Retinal pigment epithelial cell (primary cell): ENCODE measurements at places on chromosomes 16 and 17.

- no peak for DNase-seq
Observed at GRCh38 chr16:1044460-1045309, 27.9 kb upstream of the SSTR5 start.

DNA sequence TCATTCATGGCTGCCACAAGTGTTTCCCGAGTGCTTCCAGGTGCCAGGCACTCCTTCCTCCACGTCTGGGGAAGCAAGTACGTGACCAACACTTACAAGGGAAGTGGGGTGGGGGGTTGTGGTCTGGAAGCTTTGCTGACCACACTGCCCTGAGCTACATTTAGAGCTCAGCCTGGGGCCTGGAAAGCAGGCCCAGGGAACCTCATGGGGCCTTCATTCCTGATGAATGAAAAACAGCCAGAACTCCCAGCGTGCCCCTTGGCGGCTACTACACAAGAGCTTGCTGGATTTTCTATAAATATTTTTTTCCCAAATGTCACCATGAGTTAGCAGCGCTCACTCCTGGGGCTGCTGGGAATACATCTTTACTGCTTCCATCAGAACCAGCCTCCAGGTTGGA, 73.3 kb downstream of the ABCC12 start:
- DNase-seq, result no peak

DNA sequence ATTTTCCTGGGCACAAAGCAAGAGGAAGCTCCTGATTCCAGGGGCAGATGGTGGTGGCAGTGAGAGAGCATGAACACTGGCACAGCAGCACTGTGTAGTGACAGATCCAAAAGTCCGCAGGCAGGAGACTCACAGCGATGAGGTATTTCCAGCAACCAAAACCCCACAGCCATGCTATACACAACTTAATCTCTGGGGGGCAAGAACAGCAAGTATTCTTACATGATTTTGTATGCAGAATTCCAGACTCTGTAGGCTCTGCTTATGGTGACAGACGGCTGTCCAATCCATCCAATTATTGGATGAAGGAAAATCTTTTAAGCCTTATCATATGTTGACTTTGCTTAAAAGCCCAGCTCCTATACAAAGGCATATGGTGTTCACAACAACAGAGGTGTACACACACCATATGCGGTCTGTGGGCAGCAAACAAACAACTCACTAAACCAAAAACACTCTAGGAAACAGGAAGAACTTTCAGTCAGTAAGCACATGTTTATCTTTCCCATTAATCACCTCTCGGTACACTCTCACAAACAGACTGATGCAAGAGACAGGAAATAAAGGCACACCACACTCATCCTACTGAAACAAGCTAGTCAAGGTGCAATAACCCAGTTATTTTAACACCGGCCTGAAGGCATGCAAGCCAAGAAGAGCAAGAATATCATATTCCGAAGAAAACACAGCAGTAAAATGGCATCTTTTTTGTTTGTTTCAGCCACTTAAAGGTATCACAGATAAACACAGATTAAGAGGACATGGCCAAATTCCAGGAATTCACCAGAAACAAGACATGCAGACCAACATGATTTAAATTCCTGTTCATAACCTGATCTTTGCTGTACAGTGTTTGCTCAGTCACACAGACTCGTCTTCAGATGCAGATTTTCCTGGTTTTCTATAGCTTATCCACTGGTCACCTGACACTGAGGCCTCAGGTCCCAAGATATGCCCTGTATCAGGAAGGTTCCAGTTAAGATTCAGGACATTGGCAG, 47.8 kb downstream of the ERN1 start:
- DNase-seq, result no peak

- no peak for DNase-seq
Observed at GRCh38 chr17:62587554-62587953, 39.9 kb upstream of the MRC2 start.

- no peak for DNase-seq
Observed at GRCh38 chr17:15480204-15480603, 12.8 kb upstream of the CDRT4 start.

DNA sequence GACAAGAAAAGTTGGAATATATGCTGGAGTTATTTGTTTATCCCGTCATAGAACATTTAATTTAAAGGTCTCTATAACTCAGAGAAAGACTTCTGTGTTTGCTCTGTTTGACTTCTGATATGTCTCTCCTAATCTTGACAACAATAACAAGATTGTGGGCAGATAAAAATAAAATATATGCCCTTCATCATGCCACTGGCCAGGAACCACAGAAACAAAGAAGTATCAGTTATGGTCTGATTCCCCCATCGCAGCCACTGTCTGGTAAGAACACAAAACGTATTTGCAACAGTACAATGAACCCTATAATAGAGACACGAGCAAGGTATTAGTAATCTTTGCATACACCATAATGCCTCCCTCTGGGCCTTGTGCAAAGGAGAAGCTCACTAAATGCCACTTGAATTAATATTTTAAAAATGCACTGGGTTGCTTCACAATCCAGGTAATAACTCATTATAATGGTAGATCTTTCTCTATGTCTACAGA, 1498.3 kb downstream of the CDH11 start:
- DNase-seq, result no peak

GRCh38 chr17:2266045-2266864, 37.3 kb downstream of the SMG6 start:
- DNase-seq, result no peak

DNA sequence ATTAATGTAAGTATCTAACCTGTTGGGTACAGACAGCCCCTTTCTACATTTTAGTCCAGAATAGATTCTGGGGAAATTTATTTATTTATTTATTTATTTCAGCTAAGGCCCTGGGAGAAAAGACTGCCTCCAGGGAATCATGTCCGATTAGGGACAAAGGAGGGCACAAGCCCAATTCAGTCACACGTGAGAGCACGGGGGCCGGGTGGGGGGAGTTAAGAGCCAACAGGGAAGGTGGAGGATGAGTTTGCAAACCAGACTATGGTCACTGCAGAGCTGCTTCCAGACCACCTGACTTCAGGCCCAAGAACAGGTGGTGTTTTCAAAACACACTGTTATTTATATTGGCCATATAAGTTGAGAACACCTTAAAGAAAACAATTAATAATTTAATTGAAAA, 1.6 kb upstream of the ZFHX3 start:
- no peak for DNase-seq

DNA sequence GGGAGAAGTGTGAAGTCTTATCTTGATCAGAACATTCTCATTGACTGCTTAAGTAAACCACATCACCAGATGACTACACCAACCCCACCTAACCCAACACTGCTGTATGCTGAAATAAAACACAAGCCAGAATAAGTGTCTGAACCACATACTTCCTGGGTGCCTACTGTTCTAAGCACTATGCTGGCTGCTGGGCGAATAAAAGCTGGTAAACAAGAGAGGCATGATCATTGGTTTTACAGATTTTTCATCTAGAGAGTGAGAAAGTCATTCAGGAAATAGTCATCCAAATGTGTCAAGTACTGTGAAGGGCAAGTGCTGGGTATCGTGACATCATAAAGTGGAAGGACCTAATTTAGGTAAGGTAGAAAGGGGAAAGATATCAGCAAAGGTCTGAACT, 199.0 kb upstream of the SOX9 start:
- DNase-seq, result no peak

- no peak for DNase-seq
Observed at GRCh38 chr16:75957870-75958269, 231.6 kb upstream of the CPHXL start.

GRCh38 chr16:3143598-3144320, 8.9 kb downstream of the ZNF213 start:
- no peak for DNase-seq

DNA sequence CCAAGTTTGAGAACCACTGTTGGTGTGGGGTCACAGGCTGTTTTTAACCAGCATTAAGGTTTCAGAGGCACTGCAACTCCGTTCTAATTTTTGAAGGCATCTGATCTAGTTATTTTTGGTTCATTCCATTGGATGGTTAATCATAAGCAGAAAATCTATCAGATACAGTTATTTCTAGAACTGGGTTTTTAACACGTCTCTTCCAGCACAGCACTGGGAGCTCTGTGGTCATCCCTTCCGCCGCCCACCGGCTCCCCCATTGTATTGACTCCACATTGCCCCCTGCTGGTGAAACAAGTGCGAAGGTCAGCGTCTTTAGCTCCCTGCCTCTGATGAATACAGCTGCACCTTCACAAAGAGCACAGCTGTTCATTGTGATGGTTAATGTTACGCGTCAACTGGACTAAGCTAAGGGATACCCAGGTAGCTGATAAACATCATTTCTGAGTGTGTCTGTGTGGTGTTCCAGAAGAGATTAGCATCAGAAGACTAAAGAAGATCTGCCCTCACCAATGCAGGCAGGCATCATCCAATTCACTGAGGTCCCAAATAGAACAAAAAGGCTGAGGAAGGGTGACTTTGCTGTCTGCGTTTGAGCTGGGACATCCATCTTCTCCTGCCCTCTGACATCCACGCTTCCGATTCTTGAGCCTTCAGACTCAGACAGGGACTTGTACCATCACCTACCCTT, 8.5 kb downstream of the CCL18 start:
- no peak for DNase-seq

GRCh38 chr17:41974658-41975057, 8.1 kb downstream of the CNP start:
- no peak for DNase-seq

- DNase-seq, result no peak
Observed at GRCh38 chr17:51630101-51630671, 369.8 kb downstream of the UTP18 start.

DNA sequence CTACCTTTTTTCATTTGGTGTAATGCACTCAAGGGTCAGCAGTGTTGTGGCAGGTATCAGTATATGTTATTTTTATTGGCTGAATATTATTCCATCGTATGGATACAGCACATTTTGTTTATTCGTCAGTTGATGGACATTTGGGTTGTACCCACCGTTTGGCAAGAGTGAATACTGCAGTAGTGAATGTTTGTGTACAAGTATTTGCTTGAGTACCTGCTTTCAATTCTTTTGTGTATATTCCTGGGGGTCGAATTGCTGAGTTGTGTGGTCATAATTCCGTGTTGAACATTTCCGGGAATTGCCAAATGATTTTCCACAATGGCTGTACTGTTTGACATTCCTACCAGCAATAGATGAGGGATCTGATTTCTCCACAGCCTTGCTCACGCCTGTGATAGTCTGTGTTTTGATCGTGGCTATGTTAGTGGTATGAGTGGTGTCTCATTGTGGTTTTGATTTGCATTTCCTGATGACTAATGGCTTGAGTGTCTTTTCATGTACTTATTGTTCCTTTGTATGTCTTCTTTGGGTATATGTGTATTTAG, 108.4 kb downstream of the OR1D5 start:
- DNase-seq, result peak; percentile 69

DNA sequence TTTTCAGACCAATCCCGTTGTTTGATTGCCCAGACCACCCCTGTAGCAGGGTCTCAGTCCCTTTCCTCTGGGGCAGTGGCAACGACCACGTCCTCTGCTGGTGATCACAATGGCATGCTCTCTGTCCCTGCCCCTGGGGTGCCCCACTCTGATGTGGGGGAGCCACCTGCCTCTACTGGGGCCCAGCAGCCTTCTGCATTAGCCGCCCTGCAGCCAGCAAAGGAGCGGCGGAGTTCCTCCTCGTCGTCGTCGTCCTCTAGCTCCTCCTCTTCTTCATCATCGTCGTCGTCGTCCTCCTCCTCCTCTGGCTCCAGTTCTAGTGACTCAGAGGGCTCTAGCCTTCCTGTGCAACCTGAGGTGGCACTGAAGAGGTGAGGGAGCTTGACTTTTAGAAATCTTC, 9.2 kb downstream of the ELOB start:
- DNase-seq, result no peak

DNA sequence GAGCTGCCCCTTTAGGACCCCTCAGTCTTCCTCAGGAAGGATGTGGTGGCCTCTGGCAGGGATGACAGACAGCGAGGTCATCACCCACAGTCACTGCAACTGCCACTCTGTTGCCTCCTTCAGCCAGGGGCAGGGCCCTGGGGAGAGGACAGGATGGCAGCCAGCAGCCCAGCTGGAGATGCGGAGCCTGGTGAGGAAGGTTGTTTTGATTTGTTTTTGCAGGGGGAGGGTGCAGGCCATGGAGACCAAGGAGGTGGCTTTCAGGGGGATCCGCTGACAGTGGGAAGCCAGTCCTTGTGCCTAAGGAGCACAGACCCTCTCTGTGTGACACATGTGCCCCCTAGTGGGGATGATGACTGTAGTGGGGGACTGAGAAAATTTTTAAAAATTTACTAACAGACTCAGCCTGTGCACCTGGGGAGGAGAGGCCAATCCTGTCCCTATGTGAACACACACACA, 7.4 kb downstream of the PRCD start:
- DNase-seq, result no peak

- DNase-seq, result no peak
Observed at GRCh38 chr16:12819126-12820117, 15.7 kb upstream of the CPPED1 start.

- DNase-seq, result no peak
Observed at GRCh38 chr17:54795046-54795445, 105.6 kb upstream of the TOM1L1 start.

DNA sequence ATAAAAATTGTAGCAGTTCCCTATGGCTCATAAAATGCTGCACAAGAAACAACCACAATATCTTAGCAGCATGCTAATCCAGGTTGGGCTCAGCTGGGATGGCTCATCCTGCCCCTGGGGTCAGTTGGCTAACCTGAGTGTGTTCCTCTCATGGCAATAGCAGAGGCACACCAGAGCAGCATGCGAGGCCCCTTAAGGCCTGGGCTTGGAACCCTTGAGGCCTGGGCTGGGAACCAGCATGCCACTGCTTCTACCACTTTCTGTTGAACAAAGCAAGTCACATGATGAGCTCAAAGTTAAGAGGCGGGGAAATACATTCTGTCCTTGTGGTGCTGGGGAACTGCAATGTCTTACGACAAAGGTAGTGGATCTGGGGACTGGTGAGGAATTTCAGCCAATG, 154.4 kb upstream of the FOXF1 start:
- no peak for DNase-seq

- DNase-seq, result no peak
Observed at GRCh38 chr16:83994087-83994486, 26.0 kb downstream of the NECAB2 start.

- no peak for DNase-seq
Observed at GRCh38 chr16:71311553-71312158, 22.5 kb upstream of the CMTR2 start.

- DNase-seq, result no peak
Observed at GRCh38 chr17:71460943-71461342, 659.9 kb upstream of the SOX9 start.

DNA sequence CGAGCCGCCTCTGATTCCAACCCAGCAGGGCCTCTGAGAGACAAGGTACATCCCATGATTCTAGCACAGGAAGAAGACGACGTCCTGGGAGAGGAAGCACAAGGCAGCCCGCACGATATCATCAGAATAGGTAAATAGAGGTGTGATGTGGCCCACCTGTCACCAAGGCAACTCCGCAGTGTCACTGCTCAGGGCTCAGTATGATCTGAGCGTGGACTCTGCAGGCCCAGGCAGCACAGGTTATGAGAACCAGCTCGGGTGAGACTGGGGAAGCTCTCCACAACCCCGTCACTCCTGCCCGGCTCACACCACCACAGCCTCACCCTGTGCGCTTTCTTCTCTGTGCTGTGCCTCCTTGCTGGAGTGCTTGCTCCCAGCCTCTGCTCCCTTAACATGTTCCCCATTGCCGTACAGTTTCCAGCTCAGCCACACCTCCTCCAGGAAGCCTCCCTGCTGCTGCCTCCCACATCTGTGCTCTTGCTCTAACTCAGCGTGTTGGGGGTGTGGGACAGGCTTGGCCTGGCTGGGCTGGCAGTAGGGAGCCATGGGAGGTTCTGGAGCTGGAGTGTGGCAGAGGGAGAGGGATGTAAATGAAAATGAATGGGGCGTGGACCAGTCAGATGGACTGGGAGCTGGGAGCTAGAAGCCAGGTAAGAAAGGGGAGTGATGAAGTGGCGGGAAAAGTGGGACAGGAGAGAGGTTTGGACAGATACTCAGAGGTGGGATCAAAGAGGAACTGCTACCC, 7.7 kb downstream of the METTL22 start:
- DNase-seq, result no peak
